CD4-positive, alpha-beta T cell treated with Interleukin-1 beta for 1 hour (primary cell): ENCODE measurements at places on chromosomes 12 and 14.

DNA sequence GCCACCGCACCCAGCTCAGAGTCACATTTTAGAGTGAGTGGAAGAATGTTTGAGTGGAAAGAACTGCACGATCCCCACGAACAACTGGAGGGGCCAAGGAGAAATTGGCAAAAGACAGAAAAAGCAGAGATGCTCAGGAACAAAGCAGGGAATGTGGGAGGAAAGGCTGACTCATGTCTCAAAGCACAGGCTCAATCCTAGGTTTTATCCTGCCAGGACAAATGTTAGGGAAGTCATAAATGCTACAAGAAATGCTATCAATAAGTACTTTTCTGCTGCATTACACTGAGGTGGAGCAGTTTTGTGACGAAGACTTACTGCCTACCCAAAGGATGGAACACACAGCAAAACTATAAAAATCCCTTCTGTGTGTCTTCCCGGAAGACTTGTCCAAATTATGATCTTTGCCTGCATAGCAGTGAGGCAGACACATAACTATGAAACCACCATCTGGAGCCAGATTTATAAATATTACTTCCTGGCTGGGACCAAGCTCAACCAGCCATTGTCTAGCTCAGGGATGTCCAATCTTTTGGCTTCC, 26.7 kb downstream of the NIN start:
- no peak for DNase-seq

- DNase-seq = no peak
Observed at GRCh38 chr14:72779679-72780078, 114.2 kb downstream of the DPF3 start.

DNA sequence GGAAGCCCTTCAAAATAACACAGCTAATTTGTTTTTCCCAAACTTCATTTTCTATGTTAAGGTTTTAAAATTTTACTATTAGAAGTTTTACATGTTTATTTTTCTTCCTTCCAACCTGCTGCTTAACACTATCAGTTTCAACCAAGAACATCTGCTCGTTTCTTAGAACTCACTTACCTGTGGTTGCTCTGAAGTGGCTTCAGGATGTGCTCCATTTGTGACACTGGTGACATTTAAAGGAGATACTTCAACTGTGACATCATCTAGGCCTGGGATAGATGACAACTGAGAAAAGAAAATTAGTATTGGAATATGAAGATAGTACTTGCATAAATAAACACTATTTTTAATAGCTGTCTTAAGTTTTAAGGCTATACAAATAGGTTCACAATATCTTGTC, 17.9 kb downstream of the WASHC3 start:
- DNase-seq = peak; percentile 39

- DNase-seq = no peak
Observed at GRCh38 chr12:77116277-77116676, 50.9 kb upstream of the E2F7 start.

DNA sequence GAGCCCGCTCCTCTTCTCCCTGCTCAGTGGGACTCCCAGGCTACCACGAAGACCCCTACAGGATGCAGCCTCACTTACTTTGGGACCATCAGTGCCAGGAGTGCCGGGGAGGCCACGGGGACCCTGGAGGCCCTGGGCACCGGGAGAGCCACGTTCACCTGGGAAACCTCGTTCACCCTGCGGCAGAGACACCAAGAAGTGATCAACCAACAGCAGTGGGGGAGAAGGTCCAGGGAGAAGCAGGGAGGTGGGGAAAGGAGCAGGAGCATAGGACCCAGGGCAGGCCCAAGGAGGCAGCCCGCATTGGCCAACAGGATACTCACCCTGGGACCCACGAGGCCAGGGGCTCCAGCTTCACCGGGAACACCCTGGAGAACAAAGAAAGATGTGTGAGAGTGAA, 19.4 kb downstream of the TMEM106C start:
- no peak for DNase-seq

DNA sequence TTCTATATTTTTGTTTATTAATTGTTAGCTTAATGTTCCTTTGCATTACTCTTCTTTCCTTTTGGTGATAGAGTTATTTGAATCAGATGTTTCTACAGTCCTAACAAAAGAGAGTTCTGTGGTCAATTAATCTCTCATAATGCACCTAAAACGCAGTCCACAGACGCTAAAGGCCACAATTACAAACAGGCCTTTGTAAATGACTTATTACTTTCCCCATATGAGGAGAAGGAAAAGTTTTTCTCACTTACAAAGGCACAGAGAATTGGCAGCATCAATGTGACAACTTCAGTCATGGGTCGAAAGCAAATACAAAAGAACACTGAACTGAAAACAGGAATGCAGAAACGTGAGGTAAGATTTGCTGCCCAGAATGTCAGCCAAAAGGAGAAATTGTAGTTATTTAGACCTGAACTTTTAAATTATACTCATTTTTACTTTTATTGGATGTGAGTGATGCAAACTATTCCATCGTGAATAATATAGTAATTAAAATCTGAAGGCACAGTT, 142.0 kb upstream of the SYT10 start:
- DNase-seq = no peak

GRCh38 chr14:63725786-63726460, 1.9 kb downstream of the SGPP1 start:
- DNase-seq = no peak

GRCh38 chr14:71011479-71011878, 104.2 kb downstream of the PCNX1 start:
- DNase-seq = peak; percentile 42

DNA sequence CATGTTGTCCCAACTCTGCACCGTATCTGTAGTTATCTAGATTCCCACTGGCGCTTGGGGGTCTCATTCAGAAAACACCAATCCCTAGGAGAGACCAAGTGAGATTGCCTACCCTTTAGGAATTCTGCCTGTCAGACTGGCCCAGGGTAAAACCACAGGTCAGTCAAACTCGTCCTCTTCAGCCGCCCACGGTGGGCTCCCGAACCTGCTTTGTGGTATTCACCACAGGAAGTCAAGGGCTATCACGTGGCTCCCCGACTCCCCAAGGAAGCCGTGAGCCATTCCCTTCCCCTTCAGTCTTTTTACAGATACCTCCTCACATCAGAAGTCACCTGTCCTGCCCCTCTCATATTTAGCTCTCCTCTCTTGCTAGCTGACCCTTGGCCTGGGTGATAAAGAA, 159.9 kb downstream of the EGLN3 start:
- DNase-seq = no peak

DNA sequence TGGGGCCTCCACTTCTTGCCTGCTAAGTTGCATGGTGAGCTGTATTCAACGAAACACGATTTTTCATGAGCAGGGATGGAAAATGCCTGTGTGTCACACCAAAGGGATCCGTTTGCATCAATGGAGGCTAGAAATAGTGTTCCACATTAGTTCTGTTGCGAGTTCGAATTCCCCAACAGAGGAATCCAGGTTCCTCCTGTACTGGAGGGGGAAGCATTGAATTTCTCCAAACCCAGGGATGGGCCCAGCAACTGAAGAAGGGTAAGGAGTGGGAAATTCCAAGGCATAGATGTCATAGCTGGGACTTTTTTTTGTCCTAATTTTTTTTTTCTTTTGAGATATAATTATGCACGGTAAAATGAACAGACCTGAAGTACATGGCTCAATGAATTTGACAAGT, 336.2 kb downstream of the DPF3 start:
- no peak for DNase-seq

DNA sequence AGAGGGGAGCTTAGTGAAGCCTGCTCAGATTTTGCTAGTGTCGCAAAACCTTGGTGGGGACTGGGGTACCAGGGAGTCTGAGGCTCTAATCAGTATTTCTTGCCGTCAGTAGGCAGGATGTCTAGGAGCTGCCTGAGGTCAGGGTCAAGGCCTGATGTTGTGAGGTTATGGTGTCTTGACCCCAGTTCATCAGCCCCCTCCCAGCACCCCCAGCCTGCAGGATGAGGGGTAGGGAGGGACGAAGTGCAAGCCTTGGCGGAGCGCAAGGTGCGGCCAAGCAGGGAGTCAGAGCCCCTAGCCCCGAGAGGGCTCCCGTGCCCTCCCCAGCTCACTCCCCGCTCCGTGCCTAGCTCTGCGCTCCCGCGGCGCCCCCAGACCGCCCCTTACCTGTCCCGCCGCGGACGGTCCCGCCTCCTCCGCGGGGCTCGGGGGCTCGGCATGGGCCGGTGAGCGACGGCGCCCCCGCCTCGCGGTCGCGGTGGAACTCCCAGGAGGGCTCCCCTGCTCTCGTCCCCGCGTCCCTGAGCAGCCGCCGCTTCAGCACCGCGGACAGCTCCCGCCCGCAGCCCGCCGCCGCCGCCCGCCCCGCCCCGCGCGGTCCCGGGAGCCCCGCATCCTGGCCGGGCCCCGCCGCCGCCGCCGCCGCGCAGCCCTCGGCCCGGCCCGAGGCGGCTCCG, 347 bp downstream of the SYNDIG1L start:
- peak; percentile 46 for DNase-seq

DNA sequence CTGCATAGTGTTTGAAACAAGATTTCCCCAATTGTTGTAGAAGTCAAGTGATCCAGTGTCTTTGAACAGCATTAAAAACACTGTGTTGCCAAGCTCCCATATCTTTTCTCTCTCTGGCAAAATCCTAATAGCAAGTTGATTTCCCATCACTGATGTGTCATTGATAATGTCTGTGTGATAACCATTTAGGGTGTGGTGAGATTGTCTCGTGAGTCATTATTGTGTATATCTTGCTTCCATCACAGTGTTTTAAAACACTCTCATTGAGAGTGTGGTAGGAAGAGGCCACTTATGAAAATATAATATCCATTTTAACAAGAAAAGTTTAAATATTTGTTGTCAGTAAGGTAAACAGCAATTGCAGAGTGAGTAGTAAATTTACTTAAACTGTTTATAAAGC, 74.7 kb downstream of the PRORP start:
- peak; percentile 39 for DNase-seq

DNA sequence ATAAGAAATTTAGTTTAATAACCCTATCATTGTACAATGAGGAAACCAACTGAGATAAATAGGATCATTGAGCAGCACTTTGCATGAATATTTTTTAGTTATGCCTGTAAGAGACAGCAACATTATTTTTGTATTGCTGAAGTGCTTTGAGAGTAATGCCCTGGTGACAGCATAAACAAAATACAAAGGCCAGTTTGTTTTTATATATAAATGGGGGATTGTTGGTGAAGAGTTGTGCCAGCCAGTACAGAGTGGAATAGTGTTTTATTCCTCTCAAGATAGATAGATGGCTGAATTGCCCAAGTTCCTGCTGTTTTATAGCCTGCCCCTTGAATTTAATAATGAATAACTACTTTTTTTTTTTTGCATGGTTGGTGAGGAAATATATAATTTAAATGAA, 101.8 kb downstream of the CNTN1 start:
- DNase-seq = no peak

GRCh38 chr12:25767606-25768005, 190.9 kb upstream of the RASSF8 start:
- DNase-seq = no peak

- DNase-seq = peak; percentile 72
Observed at GRCh38 chr14:24692382-24693352, 58.7 kb upstream of the GZMB start.

GRCh38 chr14:51652168-51653078, 713 bp downstream of the FRMD6 start:
- DNase-seq = no peak
